ENCODE measurements at places on chromosomes 6 and 20.

- peak; percentile 52 for DNase-seq
Measured at GRCh38 chr20:50504231-50504823, 5.9 kb upstream of the PTPN1 start.

- DNase-seq, result no peak
Measured at GRCh38 chr20:4729265-4729664, 7.6 kb downstream of the PRND start.

DNA sequence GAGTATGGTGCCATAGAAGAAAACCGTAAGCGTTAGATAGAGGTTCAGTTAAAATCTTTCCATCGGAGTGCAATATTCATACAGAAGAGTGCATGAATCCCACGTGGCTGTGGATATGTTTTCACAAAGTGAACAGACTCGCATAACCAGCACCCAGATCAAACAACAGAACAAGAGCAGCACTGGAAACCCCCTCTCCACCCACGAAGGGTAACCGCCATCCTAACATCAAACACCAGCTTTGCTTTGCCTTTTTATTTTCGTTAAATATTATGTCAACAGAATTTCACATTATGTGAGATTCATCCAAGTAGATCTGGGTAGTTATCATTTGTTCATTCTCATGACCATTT is 4.7 kb downstream of the GTSF1L start:
- DNase-seq, result no peak

GRCh38 chr20:37316116-37316774 is 26.8 kb downstream of the MANBAL start:
- DNase-seq, result no peak

- DNase-seq, result no peak
Measured at GRCh38 chr6:83875843-83876242, 16.4 kb downstream of the CYB5R4 start.

DNA sequence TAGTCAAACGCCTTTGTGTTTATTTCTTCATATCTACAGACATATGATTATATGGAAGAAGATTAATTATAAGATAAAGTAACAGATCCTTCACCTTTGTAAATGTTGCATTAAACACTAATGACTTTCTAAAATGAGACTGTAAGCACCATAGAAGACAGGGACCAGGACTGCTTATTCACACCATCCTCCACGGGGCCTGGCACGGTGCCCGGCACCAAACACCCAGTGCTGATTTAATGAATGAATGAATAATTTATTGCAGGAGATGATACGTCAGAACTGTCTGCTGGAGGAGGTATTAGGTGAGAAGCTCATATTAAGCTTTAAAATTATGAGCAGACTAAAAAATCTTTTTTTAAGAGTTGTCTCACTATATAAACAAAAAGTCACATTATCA is 88.3 kb downstream of the SLX4IP start:
- DNase-seq, result no peak

DNA sequence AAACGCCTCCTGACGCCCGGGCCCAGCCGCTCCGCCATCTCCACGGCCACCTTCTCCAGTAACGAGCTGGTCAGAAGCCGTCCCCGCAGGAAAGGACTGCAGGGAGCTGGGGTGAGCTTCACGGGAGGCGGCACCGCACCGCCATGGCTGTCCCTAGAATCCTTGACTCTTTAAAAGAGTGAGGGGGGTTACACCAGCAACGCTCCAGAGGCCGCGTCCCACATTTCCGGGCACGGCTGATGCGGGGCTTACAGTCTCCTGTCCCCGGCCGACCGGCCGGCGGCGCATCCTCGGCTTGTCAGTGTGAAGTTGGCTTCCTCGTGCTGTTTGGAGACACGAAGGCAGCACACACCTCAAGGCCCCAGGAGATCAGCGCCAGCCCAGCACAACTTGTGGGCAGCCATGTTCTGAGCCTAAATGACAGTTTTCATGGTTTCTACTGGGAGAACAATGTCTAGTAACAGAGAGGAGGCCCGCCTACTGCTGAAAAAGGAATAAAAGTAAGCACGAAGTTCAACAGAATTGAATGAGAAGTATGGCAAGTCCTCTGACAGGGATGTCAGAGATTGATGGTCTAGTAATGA is 30.4 kb downstream of the SLC2A4RG start:
- DNase-seq, result no peak

DNA sequence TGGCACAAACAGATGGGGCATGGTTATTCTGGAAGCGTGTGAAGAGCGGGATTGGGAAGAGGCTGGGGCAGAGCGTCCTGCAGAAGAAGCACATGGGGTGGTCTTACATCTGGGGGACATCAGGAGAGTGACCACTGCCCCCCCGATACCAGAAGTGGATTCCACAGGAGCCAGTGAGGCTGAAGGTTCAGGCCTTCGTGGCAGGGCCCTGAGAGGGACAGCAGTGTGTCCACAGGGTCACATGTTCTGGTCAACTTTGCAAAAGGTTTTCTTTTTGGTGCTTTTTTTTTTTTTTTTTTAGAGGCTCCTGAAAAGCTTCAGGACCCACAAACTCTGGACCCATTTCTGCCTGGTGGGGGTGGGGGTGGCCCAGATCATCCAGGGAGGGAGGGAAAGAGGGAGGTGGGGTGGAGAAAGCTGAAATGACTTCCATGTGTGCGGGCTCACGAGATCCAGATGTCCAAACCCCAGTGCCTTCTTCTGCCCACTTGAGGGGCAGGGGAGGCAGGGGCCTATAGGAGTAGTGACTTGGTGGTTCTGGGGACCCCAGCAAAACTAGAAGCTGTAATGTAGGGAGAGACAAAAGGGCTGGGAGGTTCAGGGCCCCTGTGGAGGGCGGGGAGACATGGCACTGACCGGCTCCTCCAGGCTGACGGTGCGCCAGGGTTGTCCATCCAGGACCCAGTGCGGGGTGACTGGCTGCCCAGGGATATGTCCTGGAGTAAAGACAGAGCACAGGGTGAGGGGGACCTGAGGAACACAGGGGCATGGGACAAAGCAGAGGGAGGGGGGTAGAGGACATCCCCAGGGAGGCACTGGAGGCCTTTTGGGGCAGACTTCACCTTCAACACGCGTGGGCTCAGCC is 2.7 kb downstream of the ADAM33 start:
- peak; percentile 67 for DNase-seq

DNA sequence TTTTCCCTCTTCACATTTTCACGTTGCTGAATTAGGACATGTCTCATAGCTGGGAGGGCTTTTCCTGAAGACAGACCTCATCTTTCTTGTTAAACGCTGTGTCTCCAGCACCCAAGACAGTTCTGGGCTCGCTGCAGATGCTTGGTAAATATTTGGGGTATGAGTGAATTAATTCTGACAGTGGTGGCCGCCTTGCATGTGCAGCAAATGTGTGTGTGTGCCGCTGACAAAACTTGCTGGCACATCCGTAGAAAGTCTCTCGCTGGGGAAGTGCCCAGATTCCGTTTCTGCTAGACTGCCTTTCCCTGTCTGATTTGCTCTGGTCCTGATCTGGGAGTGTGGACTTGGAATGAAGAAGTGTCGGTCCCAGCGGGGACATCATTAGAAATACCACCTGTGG is 48.2 kb upstream of the ZNFX1 start:
- peak; percentile 40 for DNase-seq

- peak; percentile 51 for DNase-seq
Measured at GRCh38 chr20:44247586-44248409, 690 bp downstream of the GDAP1L1 start.

GRCh38 chr6:42704251-42704936 is 18.0 kb downstream of the PRPH2 start:
- peak; percentile 75 for DNase-seq

GRCh38 chr6:161792851-161793493 is 519.1 kb upstream of the AGPAT4 start:
- no peak for DNase-seq

DNA sequence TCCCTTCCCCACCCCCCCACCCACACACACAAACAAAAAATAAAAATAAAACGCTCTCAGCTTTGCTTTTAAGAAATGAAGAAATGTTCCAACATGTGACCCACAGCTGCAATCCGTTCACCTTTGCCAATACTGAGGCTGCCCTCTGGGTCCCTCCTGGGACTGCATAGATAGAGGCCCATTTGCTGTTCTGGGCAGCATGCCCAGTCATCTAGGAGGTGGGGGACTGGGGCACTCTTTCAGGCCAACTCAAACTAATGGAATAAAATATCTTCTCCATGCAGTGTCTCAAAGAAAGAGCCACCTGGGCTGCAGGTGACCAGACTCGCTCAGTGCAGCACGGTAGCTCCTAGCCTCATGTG is 79.9 kb downstream of the SLC22A3 start:
- peak; percentile 52 for DNase-seq

- peak; percentile 41 for DNase-seq
Measured at GRCh38 chr6:167336844-167337630, 12.2 kb downstream of the TTLL2 start.

- DNase-seq, result peak; percentile 92
Measured at GRCh38 chr6:56693246-56693607, 50.5 kb upstream of the DST start.

DNA sequence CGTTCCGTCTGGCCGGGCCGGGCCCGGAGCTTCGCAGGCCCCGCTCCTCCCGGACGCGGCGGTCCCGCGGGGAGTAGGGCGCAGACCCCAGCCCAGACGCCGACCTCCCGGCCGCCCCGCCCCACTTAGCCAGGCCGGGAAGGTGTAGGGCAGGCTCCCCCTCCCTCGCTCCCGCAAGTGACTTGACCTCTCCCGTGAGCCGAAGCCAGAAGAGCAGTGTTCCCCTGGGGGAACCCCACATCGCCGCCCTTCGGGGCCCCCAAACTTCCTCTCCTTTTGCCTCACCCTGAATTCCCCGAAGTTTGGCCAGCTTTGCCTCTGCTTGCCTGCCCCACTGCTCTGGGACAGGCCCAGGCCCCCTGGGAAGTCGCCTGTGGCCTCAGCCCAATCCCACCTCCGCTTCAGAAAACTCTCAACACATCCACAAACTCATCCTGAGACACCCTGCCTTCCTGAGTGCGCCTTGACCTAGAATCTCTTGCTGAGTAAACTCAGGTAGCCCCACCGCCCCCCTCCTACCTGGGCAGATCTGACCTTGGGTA is 524 bp upstream of the NOL4L start:
- no peak for DNase-seq

DNA sequence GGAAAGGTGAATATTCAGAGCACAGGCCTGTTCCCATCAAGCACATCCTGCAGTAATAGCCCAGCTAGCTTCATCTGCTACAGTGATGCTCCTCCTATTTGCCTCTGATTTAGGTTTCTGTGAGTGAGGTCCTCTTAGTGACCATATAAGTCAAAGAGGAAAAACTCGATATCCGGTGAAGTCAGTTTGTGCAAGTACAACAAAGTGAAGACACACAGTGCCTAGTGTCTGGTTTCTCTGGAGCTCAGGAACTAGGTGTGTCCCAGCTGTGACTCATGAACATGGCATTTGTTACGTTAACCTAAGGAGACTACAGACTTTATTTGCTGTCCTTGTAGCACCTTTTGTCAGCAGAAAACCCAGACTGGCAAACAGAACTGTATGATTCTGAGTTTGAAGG is 33.9 kb downstream of the EDN1 start:
- peak; percentile 87 for DNase-seq

GRCh38 chr6:86331265-86331840 is 606.0 kb upstream of the HTR1E start:
- no peak for DNase-seq

GRCh38 chr6:168956884-168957730 is 296.5 kb downstream of the THBS2 start:
- DNase-seq, result peak; percentile 79

DNA sequence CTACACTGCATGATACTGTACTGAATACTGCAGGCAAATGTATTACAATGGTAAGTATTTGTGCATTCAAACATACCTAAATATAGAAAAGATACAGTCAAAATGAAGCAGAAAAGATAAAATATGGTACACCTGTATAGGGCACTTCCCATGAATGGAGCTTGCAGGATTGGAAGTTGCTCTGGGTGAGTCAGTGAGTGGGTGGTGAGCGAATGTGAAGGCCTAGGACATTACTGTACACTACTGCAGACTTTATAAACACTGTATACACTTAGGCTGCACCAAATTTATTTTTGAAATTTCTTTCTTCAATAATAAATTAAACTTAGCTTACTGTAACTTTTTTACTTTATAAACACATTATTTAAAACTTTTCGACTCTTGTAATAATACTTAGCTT is 213.1 kb downstream of the ATXN1 start:
- no peak for DNase-seq

GRCh38 chr6:46172176-46172575 is 1.4 kb upstream of the ENPP5 start:
- DNase-seq, result no peak

- no peak for DNase-seq
Measured at GRCh38 chr6:158991017-158991723, 8.8 kb downstream of the RSPH3 start.

GRCh38 chr6:35088281-35089215 is 52.6 kb downstream of the TCP11 start:
- DNase-seq, result no peak

- DNase-seq, result peak; percentile 64
Measured at GRCh38 chr6:27296106-27296783, 15.8 kb downstream of the POM121L2 start.

- DNase-seq, result no peak
Measured at GRCh38 chr6:47132724-47133123, 90.6 kb upstream of the ADGRF1 start.

GRCh38 chr6:20198775-20199174 is 13.5 kb downstream of the MBOAT1 start:
- DNase-seq, result no peak

DNA sequence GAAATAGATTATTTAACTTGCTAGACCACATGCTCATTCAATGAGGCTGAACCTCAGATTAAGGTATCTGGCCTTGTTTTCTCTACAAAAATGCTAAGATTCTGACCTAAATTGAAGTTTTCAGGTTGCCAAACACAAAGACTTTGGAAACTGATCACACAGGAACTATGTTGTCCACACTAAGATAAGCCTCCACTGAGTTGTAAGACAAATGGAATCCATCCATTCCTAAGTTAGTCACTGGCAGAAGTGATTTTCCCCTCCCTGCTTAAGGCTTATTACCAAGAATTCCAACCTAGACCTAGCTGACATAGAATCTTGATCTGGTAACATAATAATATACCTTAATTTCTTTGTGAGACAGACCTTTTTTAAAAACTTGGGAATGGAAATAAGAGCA is 608.1 kb downstream of the TENT5A start:
- DNase-seq, result no peak

DNA sequence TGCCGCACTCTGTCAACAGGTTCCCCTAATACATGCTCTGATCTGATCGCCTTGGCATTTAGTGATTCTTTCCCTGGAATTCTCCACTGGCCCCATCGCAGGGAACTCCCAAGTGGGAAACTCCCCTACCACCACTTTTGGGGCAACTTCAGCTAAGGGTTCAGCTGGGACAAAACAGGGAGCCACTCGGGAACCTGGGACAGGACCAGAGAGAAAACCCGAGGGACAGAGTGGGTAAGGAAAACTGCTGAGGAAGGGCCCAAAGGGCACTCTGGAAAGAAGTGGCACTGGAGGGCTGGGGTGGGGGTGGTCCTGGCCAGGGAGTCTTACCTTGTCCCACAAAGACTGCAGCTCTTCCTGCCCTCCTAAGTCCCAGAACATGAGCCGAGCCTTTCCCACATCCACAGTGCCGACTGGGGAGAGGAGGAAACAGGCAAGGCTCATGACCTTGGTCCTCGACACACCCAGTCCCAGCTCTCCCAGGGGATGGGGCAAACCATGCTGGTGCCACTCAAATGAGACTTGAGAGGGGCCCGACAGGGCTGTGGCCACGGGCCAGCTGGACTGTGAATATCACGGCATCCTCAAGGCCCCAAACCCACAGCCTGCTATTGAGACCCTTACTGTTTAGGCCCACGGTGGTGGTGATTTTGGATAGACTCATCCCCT is 1.6 kb downstream of the ARFRP1 start:
- no peak for DNase-seq
